ENCODE measurements at places on chromosomes 12 and 14. TPM values are rescaled to one million over a fixed set of nuclear protein-coding genes. Genes with fewer than 3 reads are reported as not detected.
A peak's percentile ranks its signal among the peaks of the same experiment; 100 is the strongest.

DNA sequence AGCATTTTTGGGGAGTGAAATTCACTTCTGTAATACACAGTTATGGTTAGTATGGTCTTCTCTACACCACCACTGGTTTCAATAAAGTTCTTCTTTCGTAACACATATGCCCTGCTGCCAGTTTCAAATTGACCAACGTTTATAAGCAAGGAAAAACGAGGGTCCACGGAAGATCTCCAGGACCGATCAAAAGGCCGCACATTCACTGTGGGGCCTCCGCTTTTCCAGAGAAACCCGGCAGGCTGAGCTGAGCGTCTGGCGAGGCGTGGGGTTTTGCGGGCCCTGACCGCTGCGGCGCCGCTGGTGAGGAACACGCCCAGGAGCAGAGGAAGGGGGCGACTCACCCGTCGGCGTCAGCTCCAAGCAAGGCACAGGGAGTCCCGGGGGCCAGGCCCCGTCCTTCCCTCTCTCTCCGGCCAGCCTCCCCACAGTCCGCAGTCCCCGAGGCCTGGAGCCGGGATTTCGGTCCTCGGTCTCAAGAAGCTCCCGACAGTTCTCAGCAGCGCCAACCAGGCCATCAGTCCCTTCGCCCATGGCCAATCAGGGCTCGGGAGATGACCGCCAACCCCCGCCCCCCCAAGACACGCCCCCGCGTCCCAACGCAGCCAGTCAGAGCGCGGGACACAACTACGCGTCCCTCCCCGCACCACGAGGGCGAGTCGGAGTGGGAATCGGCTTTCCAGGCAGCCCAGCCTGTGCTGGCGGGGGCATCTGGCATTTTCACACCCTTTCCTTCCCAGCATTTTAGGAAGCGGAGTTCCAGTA lies at the start of gene MTERF2:
TSS of gene MTERF2 (minus strand) at position 522 of the 765 bp plus-strand sequence. CDS start 8,432 bp downstream, outside the sequence.
- DNase-seq = peak; percentile 32
- peaks cover 18% of the 10 kb centered on the region for H3K4me1 ChIP-seq

DNA sequence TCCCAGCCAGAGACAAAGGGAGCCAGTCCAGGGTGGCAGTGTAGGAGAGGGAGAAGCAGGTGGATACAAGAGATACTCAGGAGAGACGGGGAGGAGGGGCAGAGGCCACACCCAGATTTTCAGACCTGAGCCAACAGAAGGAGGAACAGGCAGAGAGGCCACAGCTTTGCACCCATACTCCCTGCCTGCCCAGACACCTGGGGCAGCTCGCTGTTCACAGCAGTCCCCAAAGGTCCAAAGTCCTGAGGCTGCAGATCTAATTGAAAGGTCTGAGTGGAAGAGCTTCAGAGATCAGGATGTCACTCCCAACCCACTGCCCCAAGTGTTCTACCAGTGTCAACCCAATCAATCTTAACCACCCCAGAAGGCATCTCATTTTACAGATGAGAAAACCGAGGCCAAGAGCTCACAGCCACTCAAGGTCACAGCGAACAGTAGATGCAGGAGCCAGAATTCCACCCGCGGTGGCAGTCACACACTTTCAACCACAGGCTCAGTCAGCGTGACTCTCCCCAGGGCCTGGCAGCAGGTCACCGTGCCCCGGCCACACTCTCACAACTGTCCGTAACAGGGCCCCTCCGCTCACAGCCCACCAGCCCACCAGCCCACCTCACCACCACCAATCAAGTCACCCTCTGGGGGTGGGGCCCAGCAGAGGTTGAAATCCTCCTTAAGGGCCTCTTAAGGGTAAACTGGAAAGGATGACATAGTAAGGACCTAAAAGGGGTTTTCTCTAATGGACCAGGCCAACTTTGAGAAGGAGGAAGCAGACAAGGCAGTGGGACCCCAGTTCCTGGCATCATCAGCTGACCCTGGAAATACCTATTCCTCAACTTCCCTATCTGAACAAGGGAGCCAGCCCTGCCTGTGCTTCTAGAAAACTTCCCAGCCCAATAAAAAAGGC lies 33.3 kb downstream of the ACTN1 start:
- H3K4me1 ChIP-seq = peaks cover 90% of the 10 kb centered on the region
- no peaks in the 10 kb centered on the region for H3K27me3 ChIP-seq
- no peaks in the 10 kb centered on the region for H3K36me3 ChIP-seq

DNA sequence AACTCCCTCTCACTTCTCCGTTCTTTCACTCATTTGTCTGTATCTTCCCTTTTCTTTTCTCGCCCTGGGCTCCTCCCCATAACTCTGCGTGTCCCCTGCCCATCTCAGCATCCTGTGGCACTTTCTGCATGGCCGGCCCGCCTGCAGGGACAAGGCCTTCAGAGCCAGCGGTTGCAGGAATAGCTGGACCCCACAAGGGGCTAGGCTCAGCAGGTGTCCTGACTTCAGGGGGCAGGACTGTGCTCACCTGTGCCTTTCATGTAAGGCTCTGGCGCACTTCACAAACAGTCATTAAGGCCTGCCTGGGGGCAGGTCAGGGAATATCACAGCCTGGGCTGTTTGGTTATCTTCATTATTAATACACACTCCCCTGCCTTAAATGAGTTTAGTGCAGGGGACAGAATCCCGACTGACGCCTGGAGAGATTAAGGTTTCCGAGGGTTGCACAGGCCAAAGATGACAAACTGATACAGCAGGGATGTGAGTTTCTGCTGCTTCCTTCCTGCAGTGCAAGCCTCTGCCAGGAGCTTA lies 768.8 kb upstream of the TBX3 start:
- no peak overlapping the region for H3K4me3 ChIP-seq
- no peak for DNase-seq
- H3K36me3 ChIP-seq = no peaks in the 10 kb centered on the region
- no peaks in the 10 kb centered on the region for H3K4me1 ChIP-seq
- peaks cover 3% of the 10 kb centered on the region for H3K27me3 ChIP-seq
- no peak overlapping the region for H3K27ac ChIP-seq

DNA sequence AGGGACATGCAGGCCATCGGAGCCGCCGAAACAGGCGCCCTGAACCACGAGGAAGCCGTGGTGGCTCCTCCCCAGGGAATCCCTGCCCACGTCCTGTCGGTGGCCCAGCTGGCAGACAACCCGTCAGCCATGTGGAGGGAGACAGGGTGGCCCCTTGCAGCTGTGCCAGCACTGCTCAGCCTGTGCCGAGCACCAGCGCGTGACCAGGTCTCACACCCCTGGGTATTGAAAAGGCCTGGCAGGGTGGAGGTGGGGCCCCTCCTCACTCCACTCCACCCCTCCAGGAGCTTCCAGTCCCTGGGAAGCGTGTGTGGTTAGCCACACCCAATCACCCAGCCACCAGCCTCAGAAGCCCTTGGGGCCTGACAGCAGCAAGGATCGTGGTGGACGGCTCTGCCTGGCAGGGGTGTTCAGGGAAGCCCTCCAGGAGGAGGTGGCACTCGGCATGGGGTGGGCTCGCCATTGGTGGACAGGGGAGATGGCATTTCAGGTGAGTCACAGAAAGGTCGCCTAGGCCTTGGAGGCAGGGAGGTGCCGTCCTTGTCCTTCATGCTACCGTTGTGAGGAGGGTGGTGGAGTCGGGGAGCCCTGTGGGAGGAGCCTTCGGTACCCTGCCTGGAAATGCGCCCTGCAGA lies 12.3 kb upstream of the DLK1 start:
- no peak for DNase-seq
- no peak overlapping the region for H3K4me3 ChIP-seq
- H3K27ac ChIP-seq = no peak overlapping the region
- no peaks in the 10 kb centered on the region for H3K27me3 ChIP-seq

- no peak overlapping the region for H3K4me3 ChIP-seq
- no peaks in the 10 kb centered on the region for H3K36me3 ChIP-seq
- DNase-seq = no peak
- no peaks in the 10 kb centered on the region for H3K27me3 ChIP-seq
Measured at GRCh38 chr12:14310866-14311265, 54.6 kb upstream of the ATF7IP start.

Gene GSG1
- not detected for total RNA-seq

Gene PTCSC3
- not detected for total RNA-seq

Gene HOXC12
- 5.1 TPM for total RNA-seq

Gene MAP1LC3B2
- 1.9 TPM for total RNA-seq

Gene OTUB2
- total RNA-seq = 3.4 TPM

Gene BDKRB1
- total RNA-seq = not detected

Data from Panc1 (cell line).